Stimulated activated naive B cell treated with anti-CD40 and anti-IgM and Interleukin-4, amounts not matched to agents 10 μg/mL and 1 μg/mL and 100 μg/mL, for 72 hours (primary cell): ENCODE measurements at places on chromosomes 2 and 18.

DNA sequence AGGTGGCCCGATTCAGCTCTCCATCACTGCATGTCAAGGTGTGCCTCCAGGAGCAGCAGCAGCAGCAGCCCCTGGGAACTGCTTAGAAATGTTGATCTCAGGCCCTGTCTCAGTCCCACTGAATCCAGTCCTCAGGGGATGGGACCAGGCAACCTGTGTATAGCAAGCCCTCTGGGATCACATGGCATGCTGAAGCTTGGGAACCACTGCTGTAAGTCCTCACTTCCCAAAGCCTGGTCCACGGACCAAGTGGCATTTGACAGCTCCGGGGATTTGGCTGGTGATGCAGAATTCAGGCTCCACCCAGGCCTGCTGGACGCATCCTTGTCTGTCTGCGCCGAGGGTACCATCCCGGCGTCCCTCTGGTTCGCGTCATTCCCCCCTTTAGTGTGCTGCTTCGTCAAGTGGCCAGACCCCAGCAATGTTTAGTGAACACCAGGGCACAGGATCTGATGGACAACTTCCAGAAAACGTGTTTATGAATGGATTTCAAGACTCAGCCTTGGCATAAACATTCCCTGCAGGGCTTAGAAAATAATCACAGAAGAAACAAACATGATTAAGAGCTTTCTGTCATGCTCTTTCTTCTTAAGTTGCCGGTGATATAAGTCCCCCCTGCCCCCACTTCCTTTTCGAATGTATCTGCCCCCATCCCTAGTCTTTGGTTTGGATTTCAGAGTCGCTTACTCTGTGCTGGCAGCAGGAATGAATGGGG lies 234.0 kb downstream of the GBX2 start:
- no peak for DNase-seq

- no peak for DNase-seq
Measured at GRCh38 chr18:37438417-37439180, 127.0 kb downstream of the CELF4 start.

GRCh38 chr18:44589693-44590355 lies 90.9 kb upstream of the SETBP1 start:
- DNase-seq: no peak

DNA sequence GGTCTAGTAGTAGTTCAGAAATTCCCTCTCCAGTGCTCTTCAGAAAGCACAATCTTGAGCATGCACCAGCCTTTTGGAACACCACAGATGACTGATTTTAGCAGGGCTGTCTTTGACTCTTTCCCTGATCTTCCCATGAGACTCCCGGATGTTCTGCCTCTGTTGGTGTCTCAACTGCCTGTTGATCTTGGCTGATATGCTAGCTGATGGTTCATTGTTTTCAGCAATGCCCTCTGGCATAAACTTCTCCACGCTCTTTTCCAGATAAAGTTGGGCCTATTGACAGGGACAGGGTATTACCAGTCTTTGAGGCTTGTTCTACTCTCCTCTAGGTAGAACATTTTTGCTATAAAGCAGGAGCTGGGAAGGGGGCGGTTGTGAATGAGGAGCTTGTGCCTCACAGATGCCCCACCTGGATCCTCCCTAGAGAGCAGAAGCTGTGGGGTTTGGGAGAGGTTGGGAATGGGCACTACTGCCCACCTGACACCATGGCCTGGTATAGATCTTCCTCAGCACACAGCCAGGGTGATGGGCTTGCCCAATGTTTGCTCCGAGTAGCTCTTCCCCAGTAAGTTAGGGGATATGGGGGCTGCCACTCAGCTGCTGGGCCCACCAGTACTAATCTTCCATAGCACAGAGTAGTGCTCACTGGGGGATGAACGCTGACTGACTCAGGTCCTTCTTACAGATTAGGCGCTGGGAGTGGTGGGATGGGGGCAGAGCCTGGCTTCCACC lies 111.3 kb downstream of the PTGR3 start:
- DNase-seq: no peak

GRCh38 chr2:46487667-46488335 lies 8.4 kb downstream of the TMEM247 start:
- no peak for DNase-seq

DNA sequence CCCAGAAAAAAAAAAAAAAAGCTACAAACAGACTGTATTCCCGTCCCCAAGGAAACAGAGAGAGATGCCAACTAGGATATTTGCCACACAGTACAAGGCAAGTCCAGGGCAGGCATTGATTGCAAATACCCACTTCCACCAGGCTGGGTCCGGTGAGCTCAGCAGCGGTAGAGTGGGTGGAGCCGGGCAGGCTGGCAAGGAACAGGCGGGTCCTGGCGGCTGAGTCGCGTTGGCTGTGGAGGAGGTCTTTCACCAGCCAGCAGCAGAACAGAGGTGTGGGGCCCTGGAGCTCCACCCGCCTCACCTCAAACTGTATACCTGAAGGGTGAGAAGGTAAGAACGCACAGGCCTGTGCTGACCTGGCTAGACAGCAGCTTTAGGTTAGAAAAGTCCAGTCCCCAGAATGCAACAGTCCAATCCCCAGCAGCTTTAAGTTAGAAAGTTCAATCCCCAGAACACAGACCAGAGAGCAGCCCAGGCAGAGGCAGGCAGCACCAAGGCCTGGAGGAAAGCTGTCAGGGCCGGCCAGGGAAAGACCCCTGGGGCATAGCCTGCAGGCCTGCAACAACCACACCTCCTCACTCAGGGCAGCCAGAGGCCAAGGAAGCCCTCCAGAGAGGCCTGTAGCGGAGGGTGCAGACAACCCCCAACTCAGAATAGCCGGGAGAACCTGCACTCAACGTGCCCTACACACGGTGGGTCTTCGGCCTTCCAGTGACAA lies 21.9 kb upstream of the MTERF4 start:
- no peak for DNase-seq

- peak; percentile 41 for DNase-seq
Measured at GRCh38 chr2:9330612-9331270, 92.6 kb downstream of the ITGB1BP1 start.

- no peak for DNase-seq
Measured at GRCh38 chr2:25368660-25369059, 26.9 kb upstream of the DNMT3A start.

DNA sequence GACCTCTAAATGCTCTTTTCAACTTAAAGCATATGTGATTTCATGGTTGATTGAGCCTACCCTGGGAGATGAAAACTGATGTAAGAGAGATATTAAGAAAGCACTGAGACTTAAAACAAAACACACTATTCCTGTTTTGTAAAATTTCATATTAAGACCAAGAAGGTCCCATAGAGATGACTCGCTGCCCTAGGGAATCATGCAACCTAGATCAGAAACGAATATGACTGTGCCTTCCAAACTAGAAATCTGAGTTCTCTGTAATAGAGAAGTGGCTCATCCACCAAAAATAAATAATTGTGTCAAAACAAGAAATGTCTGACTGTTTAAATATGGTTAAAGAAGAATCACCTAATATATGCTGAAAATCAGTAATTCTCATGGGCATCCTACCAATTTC lies 776.8 kb upstream of the SOX11 start:
- no peak for DNase-seq
